GM04504 (cell line): ENCODE measurements at places on chromosomes 16 and 17.

DNA sequence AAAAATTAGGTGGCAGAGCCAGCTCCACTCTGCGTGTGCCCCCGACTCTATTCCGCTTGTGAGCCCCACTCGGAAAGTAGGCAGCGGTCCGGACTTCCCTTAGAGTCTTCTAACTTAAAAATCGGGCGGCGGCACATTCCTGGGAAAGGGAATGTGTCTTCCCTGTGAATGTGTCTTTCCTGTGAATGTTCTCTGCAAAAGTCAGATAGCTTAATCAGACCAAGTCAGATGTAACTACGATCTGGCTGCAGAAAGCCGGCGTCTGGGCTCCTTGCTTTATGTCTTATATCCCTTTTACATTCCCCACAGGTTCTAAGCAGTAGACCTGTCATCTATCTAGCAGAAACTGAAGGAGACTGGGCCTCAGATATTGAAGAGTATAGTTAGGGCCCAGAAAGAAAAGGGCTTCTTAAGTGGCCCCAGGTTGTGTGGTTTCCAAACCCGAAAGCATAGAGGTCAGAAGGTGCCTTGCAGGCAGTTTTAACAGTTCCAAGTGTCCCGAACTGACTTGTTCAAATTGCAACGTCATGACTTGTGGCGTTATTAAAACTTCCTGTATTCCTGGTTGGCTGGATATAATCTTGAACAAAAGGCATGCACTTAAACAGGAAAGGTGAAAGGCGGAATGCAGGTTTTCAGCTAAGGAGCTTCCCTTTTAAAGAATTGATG, 601 bp downstream of the PHKB start:
- peak; percentile 18 for DNase-seq

GRCh38 chr17:50176559-50177357, 11.0 kb downstream of the SGCA start:
- no peak for DNase-seq

DNA sequence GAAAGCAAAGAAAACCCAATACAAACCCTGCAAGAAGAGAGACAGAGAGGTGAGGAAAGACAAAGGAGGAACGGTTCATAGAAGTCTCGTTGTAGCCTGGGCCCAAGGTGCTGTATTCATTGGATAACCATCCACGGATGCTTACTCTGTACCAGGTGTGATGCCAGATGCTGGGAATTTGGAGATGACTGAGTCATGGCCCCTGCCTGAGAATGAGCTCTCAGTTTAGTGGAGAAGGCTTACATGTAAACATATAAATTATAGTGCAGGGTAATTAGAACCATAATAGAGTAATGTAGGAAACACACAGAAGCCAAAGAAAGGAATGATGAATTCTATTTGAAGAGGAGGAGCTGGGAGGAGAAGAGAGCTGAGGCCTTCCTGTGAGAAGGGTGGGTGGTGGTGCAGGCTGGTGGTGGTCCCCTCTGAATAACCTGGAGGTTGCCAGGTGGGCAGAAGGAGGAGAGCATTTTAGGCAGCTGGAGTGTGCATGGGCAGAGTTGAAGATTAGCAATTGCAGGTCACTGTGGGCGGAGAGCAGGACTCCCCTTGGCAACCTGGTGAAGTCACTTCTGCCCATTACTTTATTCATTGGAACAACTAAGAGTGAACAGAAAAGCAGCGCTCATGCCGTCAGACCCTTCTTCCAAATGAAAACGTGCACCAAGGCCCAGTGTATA, 7.7 kb upstream of the ZG16 start:
- DNase-seq = no peak

- DNase-seq = no peak
These were observed 29.5 kb downstream of the TNFRSF13B start for GRCh38 chr17:16942141-16943031.

DNA sequence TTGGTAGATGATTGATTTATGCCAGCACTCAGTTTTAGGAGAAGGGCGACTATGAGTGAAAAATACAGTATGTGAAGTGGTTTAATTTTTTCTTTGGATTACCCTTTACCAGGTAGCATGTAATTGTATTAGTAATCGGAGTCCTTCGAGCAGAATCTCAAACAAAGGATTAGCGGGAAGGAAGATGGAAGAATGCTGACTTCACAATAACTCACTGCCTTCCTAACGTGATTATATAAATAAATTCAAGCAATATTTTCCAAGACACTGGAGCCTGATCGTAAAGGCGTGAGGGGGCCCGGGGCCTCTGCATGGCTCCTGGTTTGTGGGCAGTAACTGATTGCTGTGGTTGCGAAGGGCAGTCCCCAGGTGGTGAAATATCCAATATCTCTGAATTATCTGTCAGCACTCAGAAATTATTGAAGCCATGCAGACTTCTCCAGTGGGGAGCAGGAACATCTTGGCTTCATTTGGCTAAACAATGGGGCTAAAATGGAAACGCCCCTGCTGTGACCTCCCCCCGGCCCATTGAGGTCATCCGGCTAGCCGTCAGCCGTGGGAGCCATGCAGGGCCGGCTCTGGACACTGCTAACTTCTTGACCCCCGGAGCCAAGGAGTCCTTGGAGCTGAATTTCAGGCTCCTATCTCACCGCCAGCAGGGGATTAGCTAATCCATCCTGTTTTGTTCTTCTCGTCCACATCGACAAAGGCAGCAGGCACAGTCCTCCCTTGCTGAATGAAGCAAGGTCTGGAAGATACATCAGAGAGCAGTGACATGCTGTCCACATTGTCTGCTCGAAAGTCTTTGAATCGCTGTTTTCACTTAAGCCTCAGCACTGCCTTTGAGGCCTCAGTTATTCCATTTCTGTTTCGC, 295.9 kb upstream of the N4BP1 start:
- no peak for DNase-seq

- no peak for DNase-seq
These were observed 66.9 kb downstream of the SOCS1 start for GRCh38 chr16:11188801-11189740.

- no peak for DNase-seq
These were observed 107.6 kb upstream of the CHMP6 start for GRCh38 chr17:80883831-80884735.

DNA sequence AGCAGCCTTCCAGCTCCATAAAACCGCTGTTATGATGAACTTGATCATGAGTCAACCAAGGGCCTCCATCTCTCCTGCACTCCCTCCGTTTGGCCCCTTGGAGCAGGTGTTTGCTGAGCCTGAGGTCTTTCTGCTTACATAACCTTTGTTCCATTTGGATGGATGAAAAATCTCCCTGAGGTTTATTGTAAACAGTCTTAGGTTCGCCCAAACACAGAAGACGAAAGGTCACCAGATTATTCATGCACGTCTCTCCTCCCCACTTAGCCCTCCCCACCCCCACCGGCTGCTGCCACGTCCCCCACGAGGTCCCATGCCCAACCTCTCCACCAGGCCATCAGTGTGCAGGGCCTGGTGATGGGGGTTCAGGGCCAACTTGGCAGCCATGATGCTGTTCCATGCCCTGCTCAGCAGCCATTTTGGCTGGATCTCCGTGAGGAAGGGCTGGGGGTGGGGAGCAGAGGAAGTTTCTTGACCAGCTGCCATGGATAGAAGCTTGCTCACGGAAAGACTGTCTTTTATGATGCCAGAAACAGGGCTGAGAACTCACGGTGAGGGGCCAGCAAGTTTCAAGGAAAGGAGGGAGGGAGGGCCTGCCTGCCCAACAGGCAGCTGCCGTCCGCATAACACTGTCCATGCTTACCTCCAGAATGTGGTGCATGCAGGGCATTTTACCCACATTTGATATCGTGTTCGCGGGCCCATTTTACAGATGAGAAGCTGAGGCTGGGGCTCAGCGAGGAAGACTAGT, 47.8 kb upstream of the FOXF1 start:
- no peak for DNase-seq
